GM13976 (cell line): ENCODE measurements at places on chromosomes 13 and 19.
A peak's percentile ranks its signal among the peaks of the same experiment; 100 is the strongest.

GRCh38 chr19:42193706-42194105 lies 23.8 kb downstream of the DEDD2 start:
- DNase-seq: no peak

DNA sequence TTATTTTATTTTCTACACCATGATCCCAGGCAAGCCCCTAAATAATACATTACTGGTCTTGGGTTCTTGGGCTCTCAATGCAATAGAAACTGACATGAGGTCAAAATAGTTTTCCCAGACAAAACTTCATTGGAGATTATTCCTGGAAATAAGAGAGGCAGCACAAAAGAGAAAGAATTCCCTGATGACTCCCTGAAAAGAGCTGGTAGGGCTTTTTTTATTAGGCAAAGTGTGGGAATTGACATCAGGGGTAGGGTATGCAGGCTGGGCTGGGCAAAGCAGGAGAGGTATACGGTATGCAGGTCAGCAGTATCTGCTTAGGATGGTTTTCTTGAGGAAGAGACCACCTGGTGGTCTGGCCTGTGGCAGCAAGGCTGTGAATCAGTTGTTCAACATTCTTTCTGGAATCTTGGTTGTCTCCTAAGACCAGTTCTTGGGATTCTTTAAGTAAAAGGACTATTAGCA lies 9.3 kb upstream of the IGFL3 start:
- DNase-seq: no peak

DNA sequence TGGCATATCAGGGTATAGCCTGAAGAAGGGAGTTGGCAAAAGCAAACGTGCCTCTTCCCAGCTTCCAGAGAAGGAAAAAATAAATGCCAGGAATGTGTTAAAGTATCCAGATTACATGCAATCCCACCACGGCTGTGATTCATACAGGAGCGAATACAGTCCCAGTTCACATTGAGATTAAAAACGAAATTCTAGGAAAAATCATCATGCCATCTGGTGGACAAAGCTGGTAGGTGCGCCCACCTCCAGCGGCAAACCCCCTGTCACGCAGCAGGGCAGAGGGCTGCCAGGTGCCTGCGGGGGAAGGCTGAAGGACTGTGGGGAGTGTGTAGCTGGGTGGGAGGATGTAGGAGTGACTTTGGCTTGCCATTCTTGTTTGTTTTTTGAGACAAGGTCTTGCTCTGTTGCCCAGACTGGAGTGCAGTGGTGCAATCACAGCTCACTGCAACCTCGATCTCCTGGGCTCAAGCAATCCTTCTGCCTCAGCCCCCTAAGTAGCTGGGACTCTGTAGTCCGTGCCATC lies 6.4 kb upstream of the DMWD start:
- DNase-seq: peak; percentile 84

DNA sequence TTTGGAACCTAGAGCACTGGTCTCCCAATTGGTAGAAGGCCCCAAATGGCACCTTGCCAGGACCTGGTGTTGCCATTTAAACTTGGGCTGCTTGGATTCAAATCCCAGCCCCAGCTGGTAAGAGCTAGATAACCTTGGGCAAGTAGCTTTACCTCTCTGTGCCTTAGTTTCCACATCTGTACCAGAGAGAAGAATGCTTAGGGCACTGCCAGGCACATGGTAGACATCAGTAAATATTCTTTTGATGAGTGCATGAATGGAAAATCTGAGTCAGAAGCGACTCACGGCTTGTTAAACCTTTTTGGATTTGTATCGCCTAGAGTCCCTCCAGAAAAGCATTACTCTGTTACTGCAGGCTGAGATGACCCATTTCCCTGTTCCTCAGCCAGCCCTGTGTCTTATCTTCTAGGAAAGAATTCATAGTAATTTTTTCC lies 90.9 kb downstream of the SIPA1L3 start:
- no peak for DNase-seq

DNA sequence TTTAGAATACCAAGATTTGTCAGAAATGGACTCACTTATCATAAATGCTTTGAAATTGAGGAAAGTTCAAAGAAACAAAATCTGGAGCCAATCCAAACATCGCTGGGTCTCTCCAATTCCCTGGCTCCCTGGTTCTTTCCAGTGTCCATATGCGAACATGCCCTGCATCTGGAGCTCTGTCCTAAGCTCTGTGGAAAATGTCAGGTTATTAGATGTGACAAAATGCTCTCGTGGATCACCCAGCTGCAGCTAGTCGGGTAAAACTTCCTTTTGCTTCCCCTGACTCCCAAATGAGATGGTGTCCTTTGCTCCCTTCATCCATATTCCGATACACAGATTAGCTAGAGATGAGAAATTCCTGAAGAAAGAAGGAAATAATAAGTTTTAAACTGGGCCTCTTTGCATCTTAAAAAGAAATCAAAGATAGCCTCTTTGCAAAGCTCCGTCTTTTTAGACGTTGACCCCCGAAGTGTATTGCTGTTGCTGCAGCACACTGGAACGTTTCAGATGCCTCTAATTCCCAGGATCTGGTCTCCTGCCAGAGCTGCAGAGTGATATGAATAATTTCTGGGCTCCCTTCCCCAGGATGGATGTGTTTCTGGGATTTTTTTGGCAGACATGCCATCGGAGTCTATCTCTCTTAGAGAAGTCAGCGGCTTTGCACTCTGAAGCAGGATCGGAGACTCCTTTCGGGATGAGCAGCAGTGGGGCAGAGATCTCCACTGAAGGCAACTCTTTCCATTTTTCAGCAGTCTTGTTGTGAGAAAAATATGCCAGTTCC lies 102.9 kb downstream of the TEX26 start:
- no peak for DNase-seq

GRCh38 chr19:43124360-43124759 lies 41.9 kb upstream of the PSG2 start:
- no peak for DNase-seq

- no peak for DNase-seq
Observed at GRCh38 chr13:65943708-65944107, 1286.4 kb downstream of the PCDH9 start.

GRCh38 chr13:51618626-51619025 lies 34.4 kb downstream of the WDFY2 start:
- DNase-seq: no peak

DNA sequence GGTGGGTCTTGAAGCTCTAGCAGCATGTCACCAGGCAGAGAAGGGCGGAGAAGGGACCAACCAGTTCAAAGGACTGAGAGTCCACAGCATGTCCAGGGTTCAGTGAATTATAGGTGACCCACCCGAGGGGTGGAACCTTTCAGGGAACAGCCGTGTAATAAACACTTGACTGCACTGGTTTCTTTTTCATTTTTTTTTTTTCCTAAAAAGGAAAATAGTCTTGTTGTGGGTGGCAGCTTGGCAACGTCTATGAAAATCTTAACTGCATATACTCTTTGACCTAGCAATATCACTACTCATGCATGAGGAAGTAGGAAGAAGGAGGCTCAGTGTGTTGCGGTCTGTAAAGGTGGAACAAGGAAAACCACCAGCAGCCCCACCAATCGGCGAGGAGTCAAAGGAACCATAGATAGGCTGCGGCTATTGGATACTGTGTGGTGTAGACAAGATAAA lies 13.0 kb upstream of the MYH14 start:
- no peak for DNase-seq

- DNase-seq: no peak
Observed at GRCh38 chr13:112141643-112142400, 74.9 kb downstream of the SOX1 start.

DNA sequence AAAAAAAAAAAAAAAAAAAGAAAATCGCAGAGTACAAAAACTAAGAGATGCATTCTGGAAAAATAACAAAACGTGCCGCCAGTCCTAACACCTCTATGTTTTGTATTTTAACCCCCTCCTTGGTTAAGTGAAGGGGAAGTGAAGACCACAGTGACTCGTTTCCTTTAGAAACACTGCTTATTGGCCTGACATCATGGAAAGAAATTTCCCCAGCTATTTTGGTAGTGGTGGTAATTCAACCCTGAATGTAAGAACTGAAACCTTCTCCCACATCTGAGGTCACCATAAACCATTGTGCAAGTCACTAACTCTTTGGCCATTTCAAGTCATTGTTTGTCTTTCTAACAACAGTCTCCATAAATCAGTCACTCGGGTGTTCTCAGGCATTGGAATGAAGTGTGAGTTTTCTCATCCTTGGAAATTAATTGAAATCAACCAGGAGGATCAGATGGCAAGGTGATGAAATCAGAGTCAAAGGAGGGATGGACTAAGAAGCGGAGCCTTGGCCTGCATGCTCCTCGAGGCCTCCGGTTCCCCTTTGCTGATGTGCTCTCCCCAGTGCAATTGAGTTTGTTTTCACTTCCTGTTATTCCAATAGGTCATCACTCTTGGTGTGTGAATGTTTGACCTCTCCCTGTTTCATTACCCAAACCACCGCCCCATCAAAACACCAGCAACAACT lies 443.9 kb downstream of the FGF9 start:
- DNase-seq: peak; percentile 81

DNA sequence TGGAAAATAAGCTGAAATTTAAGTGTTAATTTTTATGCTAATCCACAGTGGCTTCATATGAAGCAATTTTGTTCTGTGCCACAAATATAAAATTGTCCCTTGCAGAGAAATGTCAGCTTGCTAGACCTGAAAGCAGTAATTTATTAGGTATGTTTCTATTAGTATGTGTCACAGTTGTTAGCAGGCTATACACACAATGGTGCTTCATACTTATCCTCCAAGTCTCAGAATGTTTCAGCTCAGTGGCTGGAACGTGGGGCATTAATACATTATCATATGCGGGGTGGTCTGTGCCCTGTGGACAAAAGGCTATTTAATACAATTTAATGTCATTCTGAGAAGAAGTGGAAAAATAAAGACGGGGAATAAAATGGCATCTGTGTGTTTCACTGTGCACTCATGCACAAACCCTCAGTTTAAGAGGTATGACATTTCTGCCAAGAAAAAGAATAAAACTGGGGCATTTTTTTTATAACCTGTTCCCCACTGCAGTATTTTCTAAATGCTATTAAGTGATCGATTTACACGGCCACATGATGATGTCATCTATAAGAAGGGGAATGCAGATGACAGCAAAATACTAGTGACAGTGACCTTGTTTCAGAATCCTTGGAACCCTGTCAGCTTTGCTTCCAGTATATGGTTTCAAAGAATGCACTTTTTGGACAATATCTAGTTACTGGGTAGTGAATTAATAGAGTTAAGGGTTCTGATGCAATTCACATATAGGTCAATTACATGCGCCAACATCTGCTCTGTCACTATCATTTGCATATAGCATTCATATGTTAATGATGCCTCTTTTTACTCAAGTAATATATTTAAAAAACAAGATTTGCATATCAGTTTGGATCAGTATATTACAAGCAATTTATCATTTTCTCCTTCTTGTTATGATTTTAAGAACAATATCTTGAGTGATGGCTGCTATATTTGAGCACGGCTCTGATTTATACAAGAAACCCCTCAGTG lies 21.2 kb upstream of the ZNF536 start:
- DNase-seq: no peak

DNA sequence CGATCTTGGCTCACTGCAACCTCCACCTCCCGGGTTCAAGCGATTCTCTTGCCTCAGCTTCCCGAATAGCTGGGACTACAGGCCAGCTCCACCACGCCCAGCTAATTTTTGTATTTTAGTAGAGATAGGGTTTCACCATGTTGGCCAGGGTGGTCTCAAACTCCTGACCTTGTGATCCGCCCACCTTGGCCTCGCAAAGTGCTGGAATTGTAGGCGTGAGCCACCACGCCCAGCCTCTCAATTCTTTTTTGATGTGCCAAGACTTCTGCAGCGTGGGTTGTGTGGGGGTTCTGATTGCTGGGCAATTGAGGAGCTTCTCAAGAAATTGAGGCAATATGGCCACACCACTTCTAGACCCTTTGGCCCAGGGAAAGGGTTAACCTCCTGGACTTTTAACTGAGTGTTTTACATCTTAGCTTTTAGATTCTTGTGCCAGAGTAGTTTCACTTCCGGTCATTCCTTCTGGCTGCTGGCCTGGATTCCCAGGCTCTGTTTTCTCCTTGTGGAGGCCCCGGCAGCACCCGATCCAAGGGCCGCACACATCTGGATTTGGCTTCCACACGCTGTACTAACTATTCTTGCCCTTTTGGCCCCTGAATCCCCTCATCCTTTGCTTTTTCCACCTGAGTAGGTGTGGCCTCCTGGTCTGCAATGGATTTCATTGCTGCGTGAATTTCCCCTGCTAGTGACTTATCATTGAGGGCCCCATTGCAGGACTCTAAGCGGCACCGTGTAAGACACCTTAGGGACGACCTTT lies 14.7 kb downstream of the SMARCA4 start:
- DNase-seq: no peak

DNA sequence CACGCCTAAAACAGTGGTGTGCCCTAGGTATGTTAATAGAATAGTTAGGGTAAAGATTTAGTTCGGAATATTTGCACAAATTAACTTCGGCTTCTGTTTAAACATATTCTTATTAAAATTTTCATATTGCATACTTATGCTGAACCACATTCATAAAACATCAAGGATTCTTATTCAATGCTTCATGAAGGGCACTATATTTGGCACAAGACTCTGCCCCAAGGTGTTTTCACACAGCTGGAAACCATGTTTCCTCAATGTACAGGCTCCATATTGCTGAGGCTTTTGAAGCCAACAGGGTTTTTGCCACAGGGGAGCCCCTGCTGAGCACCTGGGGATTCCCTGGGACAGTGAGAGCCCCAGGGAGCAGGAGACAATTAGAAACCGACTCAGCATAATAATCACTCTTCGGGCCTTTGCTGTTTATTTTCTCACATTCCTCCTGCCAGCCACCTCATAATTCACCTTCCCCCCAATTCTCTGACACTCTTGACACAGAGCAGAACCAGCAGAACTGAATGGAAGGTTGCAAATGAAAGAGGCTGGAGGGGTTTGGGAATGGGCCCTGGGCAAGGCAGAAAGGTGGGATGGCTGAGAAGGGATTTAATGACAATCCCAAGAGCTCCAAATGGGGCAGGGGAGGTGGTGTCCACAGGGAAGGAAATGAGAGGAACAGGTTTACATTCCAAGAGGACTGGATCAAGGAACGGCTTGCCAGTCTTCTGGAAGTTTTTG lies 72.3 kb upstream of the POMP start:
- no peak for DNase-seq

DNA sequence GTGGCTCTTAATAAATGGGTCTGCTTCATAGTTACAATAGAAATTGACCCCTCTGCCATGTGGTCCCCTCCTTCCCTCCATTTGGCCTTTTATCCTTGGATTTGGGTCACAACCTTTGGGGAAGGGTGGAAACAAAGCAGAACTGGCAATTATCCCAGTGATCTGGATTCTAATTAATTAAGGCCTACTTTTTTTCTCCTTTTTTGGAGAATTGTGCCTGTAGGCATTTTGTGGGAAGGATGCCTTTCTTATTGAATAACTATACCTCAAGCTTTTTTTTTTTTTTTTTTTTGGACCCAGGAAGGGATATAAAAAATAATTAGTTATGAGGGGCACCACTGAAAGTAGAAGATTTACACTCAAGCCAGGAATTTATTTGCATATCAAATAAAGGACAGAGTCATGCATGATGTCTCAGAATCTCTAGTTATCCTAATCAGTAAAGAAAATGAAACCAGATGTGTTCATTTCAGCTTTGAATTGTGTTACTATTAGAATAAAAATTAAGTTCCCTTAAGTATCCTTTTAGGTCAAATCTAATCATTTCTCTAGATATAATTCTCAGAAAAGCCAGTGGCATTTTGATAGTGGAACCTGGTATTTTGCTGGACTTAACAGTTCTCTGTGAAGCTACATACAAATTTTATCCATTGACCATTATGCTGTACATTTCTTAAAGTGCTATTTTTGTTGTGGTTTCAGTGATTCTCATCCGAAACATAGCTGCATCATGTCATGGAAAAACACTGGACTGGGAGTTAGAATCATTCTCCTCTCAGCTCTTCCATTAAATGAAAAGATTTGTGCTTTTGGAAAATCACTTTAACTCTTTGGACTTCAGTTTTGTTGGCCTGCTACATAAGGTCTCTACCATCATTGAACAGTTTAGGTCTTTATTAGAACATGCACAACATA lies 129.3 kb downstream of the KCNRG start:
- DNase-seq: no peak
